ENCODE measurements at places on chromosomes 12 and 14.

- DNase-seq, result no peak
Observed at GRCh38 chr12:124625867-124626675, 58.7 kb upstream of the NCOR2 start.

DNA sequence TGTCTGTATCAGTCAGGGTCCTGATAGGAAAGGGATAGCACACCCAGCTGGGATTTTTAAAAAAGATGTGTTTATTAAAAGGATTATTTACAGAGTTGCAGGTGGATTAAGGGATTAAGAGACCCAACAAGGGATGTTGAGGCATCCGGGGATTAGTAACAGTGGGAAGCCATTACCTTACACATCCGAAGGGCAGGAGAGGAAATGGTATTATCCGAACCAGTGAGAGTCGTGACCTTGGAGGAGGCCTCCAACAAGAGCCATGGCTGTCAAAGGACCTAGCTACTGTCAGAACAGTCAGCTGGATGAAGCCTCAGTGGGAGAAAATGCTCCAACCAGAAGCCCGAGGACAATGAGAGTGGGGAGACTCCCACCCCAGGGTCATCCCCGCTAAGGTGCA, 146.3 kb upstream of the KRAS start:
- DNase-seq, result no peak

DNA sequence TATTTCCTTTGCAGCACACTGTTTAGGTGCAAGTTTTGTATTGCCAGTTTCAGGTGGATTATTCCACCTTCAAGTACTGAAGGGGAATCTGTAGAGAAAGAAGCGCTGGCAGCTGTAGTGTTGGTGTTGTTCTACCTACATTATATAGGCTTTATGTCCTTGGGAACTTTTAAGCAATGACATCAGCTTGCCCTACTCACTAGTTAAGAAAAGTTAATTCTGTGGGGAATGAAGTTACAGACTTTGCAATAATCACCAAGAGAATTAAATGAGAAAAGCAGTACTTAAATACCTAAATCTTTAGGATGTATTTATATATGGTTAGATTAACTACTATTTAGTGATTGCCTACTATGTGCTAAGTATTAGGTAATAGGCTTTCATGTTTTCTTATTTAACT, at the start of gene OR4E1:
OR4E1 (minus strand) TSS at position 101 of the 400 bp plus-strand sequence. CDS start 2,883 bp downstream, outside the sequence.
- no peak for DNase-seq

DNA sequence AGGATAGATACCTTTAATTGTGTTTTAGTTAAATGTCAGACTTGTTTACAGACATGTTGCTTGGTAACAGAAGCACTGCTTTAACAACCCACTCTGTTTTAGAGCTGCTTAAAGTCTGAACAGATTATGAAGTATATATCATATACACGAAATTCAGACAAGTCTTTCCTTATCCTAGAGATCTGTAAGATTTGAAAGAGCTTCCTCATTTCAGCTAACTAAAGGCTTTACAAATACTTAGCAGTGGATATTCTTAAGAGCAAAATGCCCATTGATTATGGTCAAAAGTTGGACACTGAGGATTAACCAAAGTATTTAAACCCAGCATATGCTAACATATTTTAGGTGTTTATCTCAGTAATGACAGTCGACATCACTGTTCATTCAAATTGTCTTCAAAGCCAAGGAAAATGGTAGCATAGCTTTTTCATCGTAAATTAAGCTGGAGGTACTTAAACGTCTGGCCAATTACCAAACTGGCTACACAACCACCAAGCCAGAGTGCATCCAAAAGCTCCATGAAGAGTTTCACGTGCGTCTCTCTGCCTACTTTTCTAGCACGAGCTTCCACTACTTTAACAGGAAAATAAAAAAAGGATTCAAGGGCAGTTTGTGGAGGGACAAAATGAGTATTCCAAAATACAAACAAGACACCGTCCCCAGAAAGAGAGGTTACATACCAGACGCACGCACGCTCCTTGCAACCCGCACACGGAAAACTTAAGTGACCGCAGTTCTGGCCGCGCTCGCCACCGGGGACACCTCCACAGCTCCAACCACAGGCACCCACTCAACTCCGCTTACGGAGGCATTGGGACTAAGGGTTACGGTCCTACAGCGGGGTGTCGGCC, 565 bp downstream of the CEP83 start:
- no peak for DNase-seq

DNA sequence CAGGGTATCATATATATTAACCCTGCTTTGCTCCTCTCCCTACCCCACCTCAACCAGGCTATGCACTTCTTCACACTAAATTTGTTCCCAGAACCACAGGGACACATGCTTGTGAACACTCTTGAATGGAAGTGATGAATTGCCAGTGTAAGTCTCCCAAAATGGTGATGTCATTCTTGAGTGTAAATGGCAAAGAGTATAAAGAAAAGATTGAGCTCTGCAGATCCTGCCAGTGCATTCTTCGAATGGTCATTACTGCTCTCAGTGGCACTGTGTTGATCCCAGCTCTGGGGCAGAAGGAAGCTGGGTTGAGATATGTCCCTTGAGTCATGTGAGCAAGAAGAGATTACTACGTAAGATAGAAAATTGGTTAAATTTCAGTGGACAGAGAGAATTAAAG, 313.1 kb downstream of the TMEM117 start:
- no peak for DNase-seq

DNA sequence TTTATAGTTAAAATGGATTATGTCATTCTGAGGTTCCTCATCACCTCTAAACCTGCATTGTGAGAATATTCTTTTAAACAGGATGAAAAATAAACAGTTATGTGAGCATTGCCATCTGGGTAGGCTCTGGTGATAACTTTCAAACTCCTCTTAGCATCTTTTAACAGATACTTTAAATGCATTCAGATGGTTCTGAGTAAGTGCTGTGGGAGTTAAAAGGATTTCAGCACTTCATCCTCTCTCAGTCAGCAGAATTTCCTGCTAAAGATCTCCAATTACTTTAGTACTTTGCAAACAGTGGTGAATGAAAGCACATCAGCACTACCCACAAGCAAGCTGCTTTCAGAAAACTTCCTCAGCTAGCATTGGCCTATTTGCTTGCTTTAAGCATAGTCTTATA, 59.3 kb upstream of the TMTC1 start:
- no peak for DNase-seq

- no peak for DNase-seq
Observed at GRCh38 chr12:51971679-51972421, 20.4 kb downstream of the ACVR1B start.

Measured in stimulated activated CD8-positive, alpha-beta memory T cell treated with anti-CD3 and anti-CD28 coated beads, Interleukin-7, amount 100 ng/mL, for 24 hours (primary cell).